ENCODE measurements at places on chromosomes 2 and 18.

- no peak for DNase-seq
Observed at GRCh38 chr2:220550995-220551700, 923.7 kb downstream of the SLC4A3 start.

GRCh38 chr18:8496186-8496585, 113.1 kb upstream of the RAB12 start:
- DNase-seq, result no peak

- DNase-seq, result no peak
Observed at GRCh38 chr18:59149416-59149815, 9.7 kb downstream of the SEC11C start.

DNA sequence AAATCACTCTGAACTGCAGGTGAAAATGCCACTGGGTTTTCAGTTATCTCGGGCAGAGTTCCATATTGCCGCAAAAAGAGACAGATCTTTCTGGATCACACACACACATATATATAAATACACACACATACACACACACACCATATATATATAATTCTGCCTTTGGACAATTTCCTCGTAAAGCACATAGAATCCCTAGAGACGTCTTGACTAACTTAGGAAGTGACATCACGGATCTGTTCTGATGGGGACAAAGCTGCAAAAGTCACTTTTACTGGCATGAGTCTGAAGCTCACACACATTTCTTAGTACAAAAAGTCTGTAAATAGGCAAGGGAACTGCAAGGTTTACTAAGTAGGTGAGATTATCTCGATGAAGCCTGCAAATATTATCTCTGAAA, 28.6 kb upstream of the MBOAT2 start:
- DNase-seq, result no peak

GRCh38 chr2:241507430-241508239, 749 bp downstream of the STK25 start:
- peak; percentile 67 for DNase-seq

GRCh38 chr2:26875065-26875634, 27.2 kb downstream of the DPYSL5 start:
- DNase-seq, result no peak

DNA sequence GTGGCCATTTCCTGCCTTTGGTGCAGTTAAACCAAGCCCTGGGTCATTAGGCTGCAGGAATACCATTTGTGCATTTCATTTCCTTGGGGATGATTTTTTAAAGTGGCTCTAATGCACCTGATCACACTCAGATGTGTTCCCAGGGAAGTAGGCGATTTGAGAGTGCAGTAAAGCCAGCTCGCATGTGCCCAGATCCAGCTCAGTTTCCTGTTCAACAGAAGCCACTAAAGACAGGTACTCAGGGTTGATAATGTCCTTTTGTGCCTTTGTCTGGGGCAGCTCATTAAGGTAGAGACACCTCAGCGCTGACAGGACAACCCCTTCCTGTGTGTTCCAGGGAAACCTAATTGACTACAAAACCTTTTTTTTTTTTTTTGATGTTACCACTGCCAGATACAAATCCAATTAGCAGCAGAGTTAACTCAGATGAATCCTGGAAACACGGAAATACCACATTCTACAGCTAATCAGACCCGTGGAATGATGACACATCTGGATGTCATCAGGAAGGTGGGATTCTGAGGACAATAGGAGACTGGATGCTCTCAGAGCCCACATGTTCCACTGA, 15.2 kb upstream of the CHRNA1 start:
- no peak for DNase-seq

DNA sequence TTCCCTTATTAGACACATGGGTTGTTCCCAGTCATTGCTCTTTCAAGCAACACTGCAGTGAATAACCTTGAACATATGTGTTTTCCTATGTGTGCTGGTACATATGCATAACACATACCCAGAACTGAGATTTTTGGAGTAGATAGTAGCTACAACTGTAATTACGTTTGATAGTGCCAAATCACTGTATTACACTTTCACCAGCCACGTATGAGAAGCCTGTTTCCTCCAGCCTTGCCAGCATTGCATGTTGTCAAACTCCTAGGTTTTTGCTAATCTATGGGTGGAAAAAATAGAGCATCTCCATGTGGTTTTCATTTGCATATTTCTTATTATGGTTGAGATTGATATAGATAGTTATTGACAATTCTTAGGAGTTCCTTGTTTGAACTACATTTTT, 56.5 kb upstream of the ACSL3 start:
- DNase-seq, result no peak

DNA sequence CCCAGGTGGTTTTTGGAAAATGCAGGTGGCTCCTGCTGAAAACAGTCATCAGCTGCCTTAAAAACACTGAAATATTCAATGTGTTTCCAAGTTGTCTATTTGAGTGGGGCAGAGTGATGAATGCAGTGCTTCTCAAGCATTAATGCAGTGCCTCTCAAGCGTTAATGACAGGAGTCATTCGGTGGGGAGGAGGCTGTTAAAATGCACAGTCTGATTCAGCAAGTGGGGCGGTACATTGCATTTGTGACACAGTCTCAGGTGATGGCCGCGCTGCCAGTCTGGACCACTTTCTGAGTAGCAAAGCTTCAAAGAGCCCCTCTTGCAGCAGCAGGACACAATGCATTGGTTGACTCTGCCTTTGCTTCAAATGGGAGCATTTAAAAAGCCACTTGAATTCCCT, 231.4 kb upstream of the RGPD4 start:
- DNase-seq, result no peak

DNA sequence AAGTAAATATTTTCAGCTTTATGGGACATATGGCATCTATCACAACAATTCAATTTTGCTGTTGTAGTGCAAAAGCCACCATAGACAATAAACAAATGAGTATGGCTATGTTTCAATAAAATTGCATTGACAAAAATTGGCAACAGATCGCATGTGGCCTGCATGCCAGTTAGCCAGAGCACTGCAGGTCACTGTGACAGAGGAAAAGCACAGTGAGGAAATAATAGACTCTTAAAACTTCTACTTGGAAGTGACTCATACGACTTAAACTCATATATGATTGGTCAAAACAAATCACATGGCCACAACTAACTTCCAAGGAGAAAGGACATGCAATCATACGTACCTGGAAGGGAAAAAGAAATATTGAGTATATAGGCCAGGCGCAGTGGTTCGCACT, 44.4 kb downstream of the EXOC6B start:
- DNase-seq, result no peak

GRCh38 chr2:202032846-202033316, 774 bp upstream of the FZD7 start:
- DNase-seq, result peak; percentile 38

GRCh38 chr2:198657512-198658121, 800.1 kb downstream of the SATB2 start:
- DNase-seq, result no peak

DNA sequence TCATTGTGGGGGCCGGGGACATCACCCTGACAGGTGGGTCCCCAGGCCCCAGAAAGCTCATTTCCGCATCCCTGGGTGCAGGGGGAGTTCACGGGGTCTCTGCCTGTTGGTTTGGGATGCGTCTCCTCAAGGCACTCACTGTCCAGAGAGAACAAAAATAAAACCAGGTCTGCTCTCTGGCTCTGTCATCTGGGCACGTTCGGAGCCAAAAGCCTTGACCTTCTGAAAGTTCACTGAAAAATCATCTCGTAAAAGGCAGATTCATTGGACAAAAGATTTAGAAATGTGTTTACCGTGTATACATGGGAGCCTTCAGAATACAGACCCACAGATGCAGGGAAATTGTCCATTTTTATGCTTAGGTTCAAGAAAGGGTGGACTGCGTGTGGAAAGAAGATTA, 26.6 kb downstream of the MLPH start:
- no peak for DNase-seq

- DNase-seq, result no peak
Observed at GRCh38 chr18:56381196-56381595, 257.2 kb downstream of the TXNL1 start.

DNA sequence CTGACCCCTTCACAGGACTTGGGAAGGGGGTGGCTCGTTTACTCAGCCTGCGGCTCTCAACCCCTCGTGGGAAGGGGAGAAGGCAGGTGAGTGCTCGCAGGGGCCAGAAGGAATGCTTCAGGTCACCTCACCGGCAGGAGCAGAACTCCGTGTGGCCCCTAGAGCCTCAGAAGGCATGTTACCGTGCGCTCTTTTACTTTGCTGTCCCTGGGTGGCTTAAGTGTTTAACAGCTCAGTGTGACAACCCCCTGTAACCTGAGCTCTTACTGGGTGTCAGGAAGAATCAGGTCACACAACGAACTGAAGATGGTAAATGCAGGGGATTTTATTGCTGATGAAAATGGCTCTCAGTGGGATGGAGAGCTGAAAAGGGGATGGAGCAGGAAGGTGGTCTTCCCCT, 1235.4 kb downstream of the LRP1B start:
- no peak for DNase-seq

GRCh38 chr2:46569061-46569560, 89.7 kb downstream of the TMEM247 start:
- DNase-seq, result peak; percentile 23
